ENCODE measurements at places on chromosomes 16 and 17. TPM values are rescaled to one million over a fixed set of nuclear protein-coding genes. Genes with fewer than 3 reads are reported as not detected.

- DNase-seq, result peak; percentile 28
Measured at GRCh38 chr17:75758131-75758905, 6.7 kb downstream of the GALK1 start.

GRCh38 chr16:85471469-85472431, 141.4 kb upstream of the GSE1 start:
- no peak for DNase-seq

DNA sequence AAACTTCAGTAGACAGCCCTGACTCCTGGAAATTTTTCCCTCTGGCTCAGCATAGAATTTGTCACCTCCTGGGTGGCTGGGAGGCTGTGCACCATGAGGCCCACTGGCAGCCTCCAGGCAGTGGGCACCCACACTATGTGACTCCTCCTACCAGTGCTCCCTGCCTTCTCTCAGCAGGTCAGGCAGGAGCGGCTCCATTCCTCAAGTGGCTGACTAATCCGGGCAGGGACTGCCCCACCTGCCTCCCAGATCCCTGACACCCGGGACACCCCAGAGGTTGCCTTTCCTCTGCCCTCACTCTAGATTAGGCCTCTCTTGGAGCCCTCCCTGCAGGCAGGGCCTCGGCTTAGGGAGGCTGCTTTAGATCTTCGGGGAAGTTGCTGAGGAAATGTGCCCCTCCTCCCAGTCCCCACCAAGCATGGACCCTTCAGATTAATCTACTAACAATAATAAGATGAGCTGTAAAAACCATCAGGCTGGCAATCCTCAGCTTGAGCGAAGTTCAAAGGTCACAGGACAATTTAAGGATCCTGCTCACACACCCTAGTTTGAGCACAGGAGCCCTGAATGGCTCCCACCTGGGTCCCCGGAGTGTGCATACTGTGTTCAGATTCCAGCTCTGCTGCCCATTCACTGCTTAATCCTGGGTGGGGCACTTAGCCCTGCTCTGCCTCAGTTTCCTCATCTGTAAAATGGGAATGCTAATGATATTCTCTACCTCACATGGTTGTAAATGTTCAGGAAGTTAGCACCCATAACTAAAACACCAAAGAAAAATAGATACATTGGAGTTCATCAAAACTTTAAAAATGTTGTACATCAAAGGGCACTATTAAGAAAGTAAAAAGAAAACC, 10.0 kb upstream of the MYCBPAP start:
- no peak for DNase-seq

- no peak for DNase-seq
Measured at GRCh38 chr16:79158337-79158736, 442.2 kb downstream of the MAF start.

GRCh38 chr17:9553596-9553995, 22.0 kb downstream of the STX8 start:
- no peak for DNase-seq

GRCh38 chr16:2159175-2159838, 3.7 kb downstream of the TRAF7 start:
- DNase-seq, result peak; percentile 66

- no peak for DNase-seq
Measured at GRCh38 chr16:17301593-17302135, 169.1 kb downstream of the XYLT1 start.

The MMP2 gene
- 88.7 TPM for total RNA-seq

The KCNJ18 gene
- not detected for total RNA-seq

DNA sequence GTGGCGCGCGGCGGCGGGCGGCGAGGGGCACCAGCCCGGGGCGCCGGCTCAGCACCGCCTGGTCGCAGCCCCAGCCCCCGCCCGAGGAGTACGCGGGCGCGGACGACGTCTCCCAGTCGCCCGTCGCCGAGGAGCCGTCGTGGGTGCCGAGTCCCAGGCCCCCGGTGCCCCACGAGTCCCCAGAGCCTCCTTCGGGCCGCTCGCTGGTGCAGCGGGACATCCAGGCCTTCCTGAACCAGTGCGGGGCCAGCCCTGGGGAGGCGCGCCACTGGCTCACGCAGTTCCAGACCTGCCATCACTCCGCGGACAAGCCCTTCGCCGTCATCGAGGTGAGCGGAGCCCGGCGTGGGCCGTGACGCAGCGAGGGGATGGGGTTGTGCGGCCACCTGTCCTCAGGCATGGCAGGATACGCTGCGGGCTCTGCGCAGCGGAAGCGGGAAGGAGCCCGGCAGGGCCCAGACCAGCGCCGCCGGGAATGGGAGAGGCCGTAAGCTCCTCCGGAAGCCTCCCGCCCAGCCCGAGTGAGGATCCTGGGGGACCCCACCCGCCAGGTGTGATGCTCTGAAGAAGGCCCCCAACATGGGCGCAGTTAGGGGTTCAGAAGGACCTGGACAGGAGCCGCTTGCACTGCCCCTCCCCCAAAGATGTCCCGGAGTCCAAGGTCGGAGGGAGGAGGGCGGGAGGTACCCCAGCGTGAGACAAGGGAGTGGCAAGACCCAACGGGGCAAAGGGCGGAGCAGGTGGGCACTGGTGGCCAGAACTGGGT, 522 bp downstream of the NAGS start:
- DNase-seq, result no peak

- DNase-seq, result no peak
Measured at GRCh38 chr17:71725811-71726210, 395.0 kb upstream of the SOX9 start.

GRCh38 chr16:65312795-65313194, 190.9 kb upstream of the CDH11 start:
- DNase-seq, result no peak

DNA sequence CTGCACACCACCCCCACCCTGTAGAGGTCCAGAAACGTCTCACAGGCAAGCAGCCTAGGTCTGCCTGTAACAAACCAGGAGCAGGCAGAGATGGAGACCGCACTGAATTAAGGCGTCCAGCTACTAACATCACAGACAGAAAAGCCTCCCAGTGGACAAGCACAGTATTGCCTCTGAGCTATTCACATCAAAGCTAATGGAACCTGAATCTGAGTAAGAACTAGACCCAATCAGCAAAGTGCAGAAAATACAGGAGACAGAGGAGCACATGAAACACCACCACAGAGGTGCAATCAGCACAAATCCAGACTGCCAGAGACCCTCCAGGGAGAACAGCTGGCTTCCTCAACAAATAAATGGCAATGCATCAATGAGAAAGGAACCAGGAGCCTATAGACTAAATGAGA, 22.2 kb upstream of the PEMT start:
- DNase-seq, result no peak

DNA sequence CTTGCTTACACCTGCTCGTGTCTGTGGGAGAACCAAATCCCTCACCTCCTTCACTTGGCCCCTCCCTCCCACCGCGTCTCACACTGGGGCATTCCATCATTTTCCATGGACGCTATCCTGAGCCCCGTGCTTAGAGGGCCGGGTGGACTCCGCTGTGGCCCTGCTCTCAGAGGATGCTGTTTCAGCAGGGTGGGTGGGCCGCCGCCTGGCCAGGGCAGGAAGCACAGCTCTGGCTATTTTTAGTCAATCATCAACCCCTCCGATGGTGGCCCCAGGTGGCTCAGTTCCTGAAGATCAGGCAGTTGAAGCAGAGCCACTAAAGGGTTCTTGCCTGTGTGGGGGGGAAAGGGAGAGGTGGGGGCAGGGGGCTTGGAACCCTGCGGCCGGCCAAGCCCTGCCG, 230.3 kb downstream of the ENGASE start:
- DNase-seq, result no peak

The KRT9 gene
- not detected for total RNA-seq

GRCh38 chr17:27817731-27818130, 17.4 kb upstream of the NOS2 start:
- DNase-seq, result no peak

The UNC13D gene
- 8.6 TPM for total RNA-seq

DNA sequence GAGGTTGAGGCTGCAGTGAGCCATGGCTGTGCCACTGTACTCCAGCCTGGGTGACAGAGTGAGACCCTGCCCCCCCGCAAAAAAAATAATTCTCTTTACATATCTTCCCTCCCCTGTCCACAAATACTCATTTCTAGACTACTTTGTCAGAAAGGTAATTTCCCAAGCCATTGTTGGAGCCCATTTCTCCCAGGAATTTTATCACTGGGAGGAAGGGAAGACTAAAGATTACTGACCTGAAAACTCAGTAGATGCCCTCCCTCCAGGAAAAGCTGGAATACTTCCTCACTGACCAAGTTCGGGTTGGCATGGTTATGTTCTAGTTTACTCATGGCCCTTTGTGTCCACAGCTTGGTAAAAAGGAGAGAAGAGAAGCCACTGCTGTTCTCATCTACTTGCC, 4.1 kb downstream of the CALCOCO2 start:
- no peak for DNase-seq

GRCh38 chr17:79459003-79459655, 151.7 kb downstream of the RBFOX3 start:
- no peak for DNase-seq

DNA sequence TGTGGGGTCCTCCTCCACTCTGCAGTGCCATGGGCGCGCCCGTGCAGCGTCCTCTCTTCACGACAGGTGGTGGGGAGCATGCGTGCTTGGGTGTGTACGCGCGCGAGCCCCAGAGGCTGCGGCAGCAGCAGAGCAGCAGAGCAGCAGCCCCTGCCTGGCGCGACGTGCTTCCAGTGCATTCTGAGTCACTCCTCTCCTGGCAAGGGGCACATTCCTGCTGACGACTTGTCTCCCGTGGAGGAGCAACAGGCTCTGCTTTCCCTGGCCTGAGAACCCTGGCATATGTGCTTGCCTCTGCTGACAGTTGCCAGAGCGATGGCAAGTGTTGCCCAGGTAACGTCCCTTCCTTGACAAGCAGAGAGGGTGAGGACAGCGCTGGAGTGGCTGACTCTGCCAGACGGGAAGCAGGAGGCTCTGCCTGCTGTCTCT, 133.8 kb upstream of the PLCG2 start:
- peak; percentile 74 for DNase-seq

DNA sequence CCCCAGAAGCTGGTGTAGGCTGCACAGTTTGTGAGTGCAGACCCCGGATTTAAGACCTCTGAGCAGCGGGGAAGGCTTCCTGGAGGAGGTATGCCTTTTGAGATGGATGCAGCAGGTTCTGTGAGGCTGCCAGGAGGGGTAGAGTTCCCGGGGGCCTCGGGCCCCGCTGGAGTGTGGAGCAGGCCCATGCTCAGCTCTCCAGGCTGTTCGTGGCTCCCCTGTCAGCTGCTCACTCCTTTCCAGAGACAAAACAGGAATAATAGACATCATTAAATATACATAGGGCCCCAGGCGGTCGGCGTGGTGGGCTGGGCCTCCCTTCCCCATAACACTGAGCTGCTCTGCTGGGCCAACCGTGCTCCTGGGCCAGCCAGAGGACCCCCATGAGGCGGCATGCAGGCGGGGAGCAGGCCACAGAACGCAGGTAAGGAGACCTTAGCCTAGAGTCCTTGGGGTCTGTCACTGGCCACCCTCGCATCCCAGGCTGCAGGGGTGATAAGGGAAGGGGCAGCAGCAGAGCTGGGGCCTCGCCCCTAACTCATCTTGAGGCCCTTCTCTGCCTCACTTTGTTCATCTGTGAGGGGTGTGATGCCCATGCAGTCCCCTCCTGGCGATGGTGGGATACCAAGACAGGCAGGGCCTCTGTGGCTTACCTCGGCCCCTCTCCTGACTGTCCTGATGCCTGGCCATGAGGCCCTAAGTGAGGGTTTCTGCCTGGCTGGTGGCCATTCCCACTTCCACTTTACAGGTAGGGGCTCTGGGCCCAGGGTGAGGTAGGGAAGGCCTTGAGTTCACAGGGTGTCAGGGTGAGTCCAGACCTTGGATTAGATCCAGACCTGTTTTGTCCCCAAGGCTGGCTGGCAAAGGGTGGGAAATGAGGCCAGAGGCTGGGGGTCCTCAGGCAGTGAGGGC, at the start of gene MYO15A:
TSS of gene MYO15A (plus strand) at position 356 of the 912 bp plus-strand sequence. CDS start 10,045 bp downstream, outside the sequence.
- no peak for DNase-seq

DNA sequence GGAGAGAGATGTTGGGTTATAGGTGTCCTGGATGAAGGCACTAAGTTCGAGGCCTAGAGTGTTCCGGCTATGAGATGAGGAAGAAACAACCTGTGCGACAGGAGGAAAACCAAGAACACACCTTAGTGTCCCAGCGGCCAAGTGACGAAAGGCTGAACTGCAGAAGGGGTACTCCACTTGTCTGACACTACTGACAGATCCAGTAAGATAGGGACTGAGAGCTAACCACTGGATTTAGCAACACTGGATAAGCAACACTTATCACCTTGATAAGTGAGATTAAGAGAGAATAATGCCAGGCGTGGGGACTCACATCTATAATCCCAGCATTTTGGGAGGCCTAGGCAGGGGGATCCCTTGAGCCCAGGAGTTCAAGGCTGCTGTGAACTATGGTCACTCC, 7.1 kb downstream of the XPO6 start:
- DNase-seq, result no peak

GRCh38 chr17:67438667-67439066, 61.6 kb downstream of the PITPNC1 start:
- DNase-seq, result no peak

DNA sequence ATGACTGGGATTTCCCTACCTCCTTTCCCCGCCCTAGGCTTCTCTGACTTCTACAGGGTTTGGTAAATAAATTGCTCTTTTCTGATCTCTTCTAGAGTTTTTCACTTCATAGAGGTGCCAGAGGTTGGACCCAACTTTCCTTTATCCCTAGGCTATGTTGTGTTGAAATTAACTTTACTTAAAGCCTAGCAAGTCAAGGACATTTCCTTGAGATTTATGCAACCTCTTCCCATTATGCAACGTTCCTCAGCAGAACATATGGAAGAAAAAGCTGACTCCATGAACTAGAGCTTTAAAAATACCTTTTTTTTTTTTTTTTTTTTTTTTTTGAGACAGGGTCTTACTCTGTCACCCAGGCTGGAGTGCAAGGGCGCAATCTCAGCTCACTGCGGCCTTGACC, 15.5 kb downstream of the MPO start:
- no peak for DNase-seq

- peak; percentile 72 for DNase-seq
Measured at GRCh38 chr16:87556941-87557459, 45.3 kb upstream of the JPH3 start.

DNA sequence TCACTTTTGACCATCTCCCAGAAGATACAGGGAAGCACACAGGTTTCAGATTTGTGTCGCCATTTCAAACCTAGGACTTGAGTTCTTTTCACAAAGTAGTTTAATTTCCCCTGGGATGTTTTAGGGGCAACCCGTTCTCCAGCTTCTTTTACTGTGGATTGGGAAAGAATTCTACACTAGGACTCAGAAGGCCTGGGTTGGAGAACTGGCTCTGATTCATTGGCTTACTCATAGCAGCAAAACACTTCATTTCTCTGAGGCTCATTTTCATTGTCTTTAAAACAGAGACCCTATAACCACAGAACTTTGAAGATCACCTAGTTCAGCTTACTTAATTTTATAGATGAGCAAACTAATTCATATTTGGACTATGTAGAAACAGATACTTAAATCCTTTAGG, 175.9 kb upstream of the SALL1 start:
- DNase-seq, result no peak

The CALB2 gene
- total RNA-seq, result 1.6 TPM

- DNase-seq, result peak; percentile 73
Measured at GRCh38 chr16:15518381-15519351, 84.3 kb downstream of the BMERB1 start.

The CLEC19A gene
- total RNA-seq, result not detected

DNA sequence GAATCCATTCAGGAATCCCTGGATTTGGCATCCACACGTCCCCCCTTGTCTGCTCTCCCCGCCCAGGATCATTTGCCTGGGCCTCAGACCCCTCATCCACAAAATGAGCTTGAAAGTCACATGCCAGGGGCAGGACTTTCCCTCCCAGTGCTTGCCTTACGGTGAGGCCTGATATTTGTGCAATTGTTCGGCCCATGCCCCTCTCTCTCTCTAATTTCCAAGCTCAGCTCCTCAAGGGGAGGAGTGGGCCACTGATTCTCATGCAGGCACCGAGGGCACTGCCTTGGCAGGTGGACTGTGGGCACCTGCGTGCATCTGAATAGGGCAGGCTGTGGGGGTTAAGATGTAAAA, 267.2 kb upstream of the FOXF1 start:
- DNase-seq, result no peak

The PRSS27 gene
- total RNA-seq, result 0.12 TPM

All from left ventricle myocardium superior (tissue), 1 donor.